ENCODE measurements at places on chromosomes 11 and 22.
A peak's percentile ranks its signal among the peaks of the same experiment; 100 is the strongest.

DNA sequence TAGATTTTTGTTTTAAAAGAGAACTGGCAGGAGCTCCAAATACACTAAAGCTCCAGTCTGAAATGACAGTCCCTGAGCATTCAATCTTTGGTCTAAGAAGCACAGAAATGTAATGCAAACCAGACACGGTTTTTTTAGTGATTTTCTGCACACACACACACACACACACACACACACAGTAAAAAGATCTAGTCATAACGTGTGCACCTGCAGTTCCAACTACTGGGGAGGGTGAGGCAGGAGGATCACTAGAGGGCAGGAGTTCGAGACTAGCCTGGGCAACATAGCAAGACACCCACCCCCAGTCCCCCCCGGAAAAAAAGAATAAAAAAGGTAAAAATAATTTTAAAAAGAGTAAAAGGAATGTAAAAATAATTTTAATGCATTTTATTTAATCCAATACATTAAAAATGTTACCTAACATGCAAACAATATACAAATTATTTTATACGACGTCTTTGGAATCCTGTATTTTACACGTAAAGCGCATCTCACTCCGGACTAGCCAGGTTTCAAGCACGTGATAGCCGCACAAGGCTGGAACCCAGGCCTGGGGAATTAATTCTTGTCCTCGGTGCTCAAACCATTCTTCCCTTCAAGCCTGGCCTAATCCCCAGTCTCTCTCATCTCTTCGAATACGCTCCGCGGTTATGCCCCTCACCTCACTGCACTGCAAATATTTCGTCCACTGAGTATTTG, 762 bp upstream of the TBC1D22A start:
- no peak for DNase-seq

DNA sequence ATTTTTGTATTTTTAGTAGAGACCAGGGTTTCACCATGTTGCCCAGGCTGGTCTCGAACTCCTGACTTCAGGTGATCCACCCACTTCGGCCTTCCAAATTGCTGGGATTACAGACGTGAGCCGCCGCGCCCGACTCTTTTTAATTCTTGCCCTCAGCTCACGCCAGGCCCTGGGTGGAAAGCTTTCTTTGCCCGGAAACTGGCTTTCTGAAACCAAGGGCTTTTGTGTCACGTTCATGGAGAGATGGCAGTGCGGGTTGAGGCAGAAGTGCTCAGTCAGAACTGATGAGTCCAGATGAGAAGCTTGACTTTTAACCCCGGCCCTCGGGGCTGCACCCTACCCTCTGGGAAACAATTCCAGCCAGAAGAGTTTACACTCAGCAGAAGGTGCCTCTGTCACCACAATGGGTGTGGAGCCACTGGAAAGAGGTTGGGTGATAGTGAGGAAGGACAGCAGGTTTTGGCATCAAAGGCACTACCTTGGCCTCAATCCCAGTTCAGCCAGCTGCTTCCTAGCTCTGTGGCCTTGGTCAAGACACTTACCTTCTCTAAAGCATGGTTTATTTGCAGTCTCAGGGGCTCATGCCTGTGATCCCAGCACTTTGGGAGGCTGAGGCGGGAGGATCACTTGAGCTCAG, 890 bp upstream of the ARFGAP3 start:
- DNase-seq = no peak

DNA sequence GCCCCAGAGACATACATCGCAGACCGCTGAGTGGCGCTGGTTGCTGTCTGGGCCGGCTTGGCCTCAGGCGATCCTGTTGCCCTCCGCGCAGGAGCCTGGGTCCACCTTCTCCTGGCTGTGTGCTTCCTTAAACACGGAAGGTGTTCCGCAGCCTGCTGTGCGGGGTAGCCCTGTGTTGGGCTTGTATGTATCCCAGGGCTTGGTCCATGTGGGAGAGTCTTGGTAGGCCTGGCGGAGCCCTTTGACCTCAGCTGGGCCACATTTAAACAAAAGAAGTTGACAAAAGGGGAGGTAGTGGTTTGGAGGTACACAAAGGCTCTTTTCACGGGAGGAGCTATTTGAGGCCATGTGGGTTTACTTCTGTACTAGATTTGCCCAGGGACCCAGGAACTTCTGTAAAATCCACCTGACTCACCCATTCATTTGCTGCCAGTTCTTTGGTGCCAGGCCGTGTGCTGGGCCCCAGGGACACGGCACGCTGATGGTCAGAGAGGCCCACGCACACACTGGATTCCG, 11.0 kb upstream of the GRAMD4 start:
- no peak for DNase-seq

DNA sequence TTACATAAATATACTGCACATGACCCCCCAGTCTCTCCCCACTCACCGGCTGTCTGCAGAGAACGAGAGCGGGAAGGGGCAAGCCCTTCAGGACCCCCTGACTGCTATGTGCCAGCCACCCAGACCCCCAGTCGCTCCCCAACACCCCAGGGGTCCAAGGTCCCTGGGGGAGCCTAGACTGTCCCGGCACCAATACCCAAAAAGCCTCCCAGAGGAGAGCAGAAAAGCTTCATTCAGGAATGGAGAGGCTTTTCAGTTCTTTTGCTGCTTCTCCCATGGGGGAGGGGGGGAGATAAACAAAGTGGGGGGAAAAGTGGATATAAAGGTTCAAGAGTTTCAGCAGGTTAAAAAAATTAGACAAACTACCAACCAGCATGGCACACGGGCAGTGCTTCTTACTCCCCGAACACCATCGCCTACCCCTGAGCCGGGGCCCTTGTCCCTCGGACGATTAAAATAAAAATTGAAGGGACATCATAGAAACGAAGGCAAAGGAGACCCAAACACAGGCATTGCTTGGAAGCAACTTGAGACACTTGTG, 1.3 kb downstream of the CSNK1E start:
- no peak for DNase-seq

DNA sequence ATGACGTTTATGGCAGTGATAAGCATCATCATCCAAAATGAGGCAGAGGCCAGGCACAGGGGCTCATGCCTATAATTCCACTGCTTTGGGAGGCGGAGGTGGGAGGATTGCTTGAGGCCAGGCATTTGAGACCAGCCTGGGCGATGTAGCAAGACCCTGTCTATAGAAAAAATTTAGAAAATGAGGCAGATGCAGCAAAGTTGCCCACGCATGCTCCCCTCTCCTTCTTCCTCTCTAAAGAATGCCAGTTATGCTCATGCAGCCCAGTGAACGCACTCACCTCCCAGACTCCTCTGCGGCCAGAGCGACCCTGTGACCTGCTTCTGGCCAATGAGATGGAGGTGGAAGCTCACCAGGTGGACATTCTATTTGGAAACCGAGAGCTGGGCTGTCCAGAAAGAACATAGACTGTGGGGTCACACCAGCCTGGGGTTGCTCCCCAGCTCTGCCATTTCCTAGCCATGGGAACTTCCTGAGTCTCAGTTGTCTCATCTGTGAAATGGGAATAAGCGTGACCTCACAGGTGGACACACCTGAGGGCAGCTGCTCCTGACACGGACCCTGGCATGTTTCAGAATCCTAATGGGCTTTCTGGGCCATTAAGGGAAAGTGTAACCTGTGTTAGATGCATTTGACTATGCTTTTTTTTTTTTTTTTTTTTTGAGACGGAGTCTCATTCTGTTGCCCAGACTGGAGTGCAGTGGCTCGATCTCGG, 44.9 kb downstream of the MCM5 start:
- no peak for DNase-seq

DNA sequence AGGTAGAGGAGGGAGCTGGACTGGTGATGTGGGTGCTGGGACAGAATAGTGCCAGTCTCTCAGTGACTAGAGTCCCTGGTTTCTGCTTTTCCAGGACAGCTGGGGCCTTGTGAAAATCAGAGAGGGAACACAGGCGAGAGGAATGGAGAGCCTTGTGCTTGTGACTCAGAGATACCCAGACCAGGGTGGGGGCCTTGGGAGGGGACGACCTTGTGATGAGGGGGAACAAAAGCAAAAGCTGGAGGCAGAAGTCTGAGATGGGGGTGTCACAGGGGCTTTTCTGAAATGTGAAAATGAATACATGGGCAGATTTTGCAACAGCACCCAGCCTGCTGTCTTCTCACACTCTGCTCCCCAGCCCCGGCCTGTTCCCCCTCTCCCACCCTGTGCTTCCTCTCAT, 3.4 kb upstream of the NR1H3 start:
- DNase-seq = no peak

DNA sequence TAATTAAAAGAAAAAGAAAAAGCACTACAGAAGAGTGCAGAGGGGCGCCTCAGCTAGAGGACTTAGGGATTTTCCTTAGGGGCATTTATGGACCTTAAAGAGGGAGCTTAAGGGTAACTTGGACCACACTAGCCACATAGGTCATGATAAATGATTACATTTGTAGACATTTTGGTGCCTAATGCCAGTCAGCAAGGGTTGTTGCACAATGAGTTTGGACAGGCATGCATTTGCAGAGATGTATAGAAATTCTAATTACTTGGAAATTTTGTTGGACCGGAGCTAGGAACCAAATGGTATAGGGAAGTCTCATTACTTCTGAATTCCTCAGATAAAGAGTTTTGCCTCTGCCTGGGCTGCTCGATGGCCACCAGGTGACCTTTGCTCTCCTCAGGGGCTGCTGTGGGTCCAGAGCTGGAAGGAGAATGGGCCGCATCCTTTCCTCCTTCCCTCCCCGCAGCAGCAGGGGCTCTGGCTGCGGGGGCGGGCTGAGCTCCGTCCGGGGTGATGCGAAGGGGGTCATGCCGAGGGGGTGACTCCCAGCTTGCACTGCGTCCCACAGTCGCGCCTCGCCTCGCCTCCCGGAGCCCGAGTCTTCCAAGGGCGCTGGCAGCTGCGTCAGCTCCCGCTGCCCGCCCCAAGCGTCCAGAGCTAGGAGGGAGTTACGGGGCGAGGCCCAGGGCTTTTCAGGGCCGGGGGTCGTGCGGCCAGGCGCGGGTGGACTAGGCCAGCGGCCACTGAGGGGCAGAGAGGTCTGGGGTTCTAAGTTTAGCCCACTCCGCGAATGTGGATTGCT, 20.3 kb upstream of the MALAT1 start:
- DNase-seq = no peak

DNA sequence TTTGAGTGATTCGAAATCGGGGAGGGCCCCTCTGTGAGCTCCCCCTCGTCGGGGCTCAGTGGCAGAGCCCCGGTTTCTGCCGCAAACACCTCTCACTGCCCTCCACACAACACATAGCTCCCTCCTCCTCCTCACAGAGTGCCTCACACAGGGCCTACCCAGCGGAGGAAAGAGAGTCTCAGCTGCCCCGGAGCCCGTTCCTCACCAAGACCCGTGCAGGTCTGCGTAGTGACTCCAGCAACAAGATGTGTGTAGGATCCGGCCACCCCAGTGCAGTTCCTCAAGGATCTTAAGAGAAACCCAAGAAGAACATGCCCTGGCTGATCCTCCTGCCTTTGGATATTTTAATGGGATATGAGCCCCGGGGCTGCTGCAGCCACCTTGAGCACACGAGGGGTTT, 238.4 kb downstream of the BRD1 start:
- DNase-seq = no peak

- peak; percentile 86 for DNase-seq
Observed at GRCh38 chr11:119741369-119742262, 12.6 kb upstream of the NECTIN1 start.

- DNase-seq = no peak
Observed at GRCh38 chr11:88013508-88014065, 161.7 kb downstream of the RAB38 start.

DNA sequence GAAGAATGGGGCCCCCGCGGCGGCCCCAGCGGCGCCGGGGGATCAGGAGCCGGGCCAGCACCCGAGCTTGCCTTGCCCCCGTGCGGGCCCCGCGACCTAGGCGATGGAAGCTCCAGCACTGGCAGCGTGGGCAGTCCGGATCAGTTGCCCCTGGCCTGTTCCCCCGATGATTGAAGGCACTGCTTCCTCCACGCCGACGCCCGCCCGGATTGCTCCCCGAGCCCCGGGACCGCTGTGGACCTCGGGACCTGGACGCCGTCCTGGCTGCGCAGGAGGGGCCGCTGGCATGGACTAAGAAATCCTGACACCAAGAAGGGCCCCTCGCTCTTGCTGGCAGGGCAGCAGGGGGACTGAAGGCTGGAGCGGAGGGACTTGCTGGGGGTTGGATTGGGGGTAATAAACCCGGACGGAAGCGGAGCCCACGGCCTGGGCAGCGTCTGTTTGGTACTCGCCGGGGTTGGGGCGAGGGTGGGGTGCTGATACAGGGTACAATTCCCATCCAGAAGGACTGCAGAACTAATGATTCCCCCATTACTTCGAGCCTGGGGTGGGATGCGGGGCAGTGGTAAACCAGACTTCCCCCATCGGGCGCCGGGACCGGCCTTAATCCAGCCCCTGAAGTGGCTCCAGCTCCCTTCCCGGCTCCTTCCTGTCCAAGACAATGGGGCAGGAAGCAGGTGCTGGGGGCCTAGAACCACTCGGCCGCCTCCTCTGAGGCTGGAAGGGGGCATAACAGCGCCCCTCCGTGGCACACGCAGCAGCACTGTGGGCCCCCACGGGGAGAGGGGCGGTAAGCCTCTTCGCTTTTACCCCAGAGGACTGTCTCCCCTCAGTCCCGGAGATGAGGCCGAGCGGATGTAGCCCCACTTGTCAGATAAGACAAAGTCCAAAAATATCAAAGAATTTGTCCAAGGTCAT, 1.0 kb downstream of the CCDC85B start:
- no peak for DNase-seq

DNA sequence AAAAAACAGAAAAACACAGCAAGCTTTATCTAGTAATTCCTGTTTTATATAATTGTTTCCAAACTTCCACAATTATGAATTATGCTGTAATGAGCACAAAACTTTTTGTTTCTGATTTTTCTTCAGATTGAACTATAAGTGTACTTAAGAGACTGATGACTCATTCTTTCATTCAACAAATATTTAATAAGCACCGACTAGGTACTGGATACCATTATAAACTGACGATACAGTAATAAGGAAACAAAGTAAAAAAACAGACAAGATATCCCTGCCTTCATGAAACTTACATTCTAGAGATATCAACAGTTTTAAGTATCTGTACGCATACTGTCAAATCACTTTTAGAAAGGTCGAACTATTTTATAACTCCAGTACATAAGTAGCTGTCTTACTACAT, 78.6 kb downstream of the ME3 start:
- DNase-seq = no peak

DNA sequence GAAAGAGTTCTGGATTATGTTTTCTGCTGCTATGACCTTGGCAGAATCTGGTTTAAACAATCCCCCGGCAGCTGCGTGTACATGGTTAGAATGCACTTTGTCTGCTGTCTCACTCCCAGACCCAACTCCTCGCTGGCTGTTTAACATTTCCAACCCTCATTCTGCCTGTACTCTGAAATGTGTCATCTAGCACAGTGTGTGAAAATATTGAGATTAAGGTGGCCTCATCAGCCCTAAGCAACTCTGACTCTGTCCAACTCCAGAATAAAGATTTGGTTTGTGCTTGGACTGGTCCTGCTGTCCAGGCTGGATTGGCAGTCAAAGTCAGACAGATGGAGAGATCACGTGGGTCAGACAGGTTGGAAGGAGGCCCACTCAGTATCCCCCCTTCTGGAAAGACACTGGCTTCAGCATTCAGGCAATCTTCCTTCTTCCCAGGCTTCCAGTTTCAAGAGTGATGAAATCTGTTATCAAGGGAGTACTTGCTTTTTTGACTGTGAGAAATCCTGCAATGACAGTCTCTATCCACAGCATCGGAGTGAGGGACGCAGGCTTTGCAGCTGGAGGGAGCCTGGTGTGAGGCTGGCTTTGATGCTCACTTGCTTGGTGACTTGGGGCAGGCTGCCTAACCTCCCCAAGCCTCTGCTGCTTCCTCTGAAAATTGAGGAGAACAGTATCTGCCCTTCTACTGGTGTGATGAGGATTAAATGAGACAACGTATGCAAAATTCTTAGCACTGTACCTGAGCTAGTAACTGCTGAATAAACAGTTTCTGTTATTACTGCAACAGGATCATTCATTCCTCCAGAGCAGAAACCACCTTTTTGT, 29.8 kb downstream of the ABTB2 start:
- no peak for DNase-seq

- DNase-seq = no peak
Observed at GRCh38 chr11:38332046-38332445, 1734.0 kb upstream of the RAG2 start.

Measured in GM12891 (cell line).